Heart left ventricle (tissue), 16 donors: ENCODE measurements at places on chromosomes 3 and 15.
A peak's percentile ranks its signal among the peaks of the same experiment; 100 is the strongest.

GRCh38 chr3:13618836-13619235, 69.9 kb downstream of the FBLN2 start:
- DNase-seq: no peak

- DNase-seq: no peak
Measured at GRCh38 chr3:2517500-2518172, 419.0 kb downstream of the CNTN4 start.

GRCh38 chr15:48614051-48614450, 31.5 kb downstream of the FBN1 start:
- DNase-seq: no peak

GRCh38 chr15:33204087-33204486, 9.6 kb upstream of the FMN1 start:
- no peak for DNase-seq

DNA sequence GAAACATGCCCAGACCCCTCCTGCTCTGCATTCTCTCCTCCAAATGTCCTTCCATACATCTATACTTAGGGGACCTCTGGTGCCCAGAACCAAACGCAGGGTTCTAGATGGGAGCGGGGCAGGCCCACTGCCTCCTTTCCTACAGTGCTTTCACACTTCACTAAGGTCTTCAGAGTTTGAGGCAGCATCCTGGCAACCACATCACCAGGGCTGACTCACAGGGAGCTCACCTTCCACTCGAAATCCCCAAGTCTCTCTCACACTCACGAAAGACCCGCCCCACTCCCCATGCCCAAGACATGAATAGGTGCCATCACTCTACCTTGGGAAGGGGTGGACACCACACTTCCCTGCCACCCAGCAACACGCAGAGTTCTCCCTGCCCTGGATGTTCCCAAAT, 18.9 kb downstream of the HOMER2 start:
- DNase-seq: no peak

- no peak for DNase-seq
Measured at GRCh38 chr3:115292131-115292530, 145.0 kb upstream of the ZBTB20 start.

DNA sequence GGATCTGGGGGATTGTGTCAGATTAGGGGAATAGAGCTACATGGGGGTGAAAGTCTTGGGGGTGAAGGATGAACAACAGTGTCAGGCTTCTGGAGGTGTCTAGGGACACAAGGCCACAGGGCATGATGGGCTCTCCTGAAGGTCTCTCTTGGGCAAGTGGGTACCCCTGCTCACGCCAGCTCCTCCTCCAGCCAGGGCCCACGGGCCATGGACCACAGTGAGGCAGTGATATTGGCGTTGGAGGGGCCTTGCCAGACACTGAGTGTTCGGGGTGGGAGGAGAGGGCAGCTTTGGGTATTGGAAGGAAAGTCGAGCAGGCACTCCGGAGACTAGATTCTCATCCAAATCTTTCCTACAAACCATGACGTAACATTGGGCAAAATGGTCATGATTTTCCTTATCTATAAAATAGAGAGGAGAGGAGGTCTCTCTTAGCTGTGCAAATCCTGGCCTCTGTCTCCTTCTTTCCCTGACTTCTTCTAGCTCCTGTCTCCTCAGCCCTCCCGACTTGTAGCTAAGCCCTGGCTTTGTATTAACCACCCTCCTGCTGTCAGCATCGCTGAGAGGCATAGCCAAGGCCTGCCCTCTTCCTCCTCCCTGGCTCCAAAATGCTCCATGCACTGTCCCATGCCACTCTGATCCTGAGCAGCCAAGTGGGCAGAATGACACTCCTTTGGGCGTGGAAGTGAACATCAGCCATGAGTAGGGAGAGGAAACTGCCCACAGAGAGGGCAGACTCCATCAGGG, 24.0 kb upstream of the SRP14 start:
- DNase-seq: no peak

DNA sequence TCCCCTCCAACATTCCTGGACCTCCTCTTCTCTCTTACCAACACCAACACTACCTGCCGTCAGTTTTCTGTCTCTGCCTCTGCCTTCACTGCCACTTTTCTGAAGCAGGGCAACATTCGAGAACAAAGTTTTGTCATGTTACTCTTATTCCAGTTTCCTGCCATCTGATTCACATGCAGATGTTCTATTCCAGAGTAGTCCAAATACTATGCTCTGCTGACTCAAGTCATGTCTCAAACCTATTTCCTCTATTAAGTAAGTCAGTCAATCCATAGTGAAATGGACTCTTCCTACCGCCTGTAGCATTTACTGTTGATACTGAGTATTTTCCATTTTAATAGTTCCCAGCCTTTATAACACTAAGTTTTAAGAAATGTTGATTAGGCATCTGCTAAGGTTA, 43.4 kb downstream of the ESYT3 start:
- DNase-seq: no peak

DNA sequence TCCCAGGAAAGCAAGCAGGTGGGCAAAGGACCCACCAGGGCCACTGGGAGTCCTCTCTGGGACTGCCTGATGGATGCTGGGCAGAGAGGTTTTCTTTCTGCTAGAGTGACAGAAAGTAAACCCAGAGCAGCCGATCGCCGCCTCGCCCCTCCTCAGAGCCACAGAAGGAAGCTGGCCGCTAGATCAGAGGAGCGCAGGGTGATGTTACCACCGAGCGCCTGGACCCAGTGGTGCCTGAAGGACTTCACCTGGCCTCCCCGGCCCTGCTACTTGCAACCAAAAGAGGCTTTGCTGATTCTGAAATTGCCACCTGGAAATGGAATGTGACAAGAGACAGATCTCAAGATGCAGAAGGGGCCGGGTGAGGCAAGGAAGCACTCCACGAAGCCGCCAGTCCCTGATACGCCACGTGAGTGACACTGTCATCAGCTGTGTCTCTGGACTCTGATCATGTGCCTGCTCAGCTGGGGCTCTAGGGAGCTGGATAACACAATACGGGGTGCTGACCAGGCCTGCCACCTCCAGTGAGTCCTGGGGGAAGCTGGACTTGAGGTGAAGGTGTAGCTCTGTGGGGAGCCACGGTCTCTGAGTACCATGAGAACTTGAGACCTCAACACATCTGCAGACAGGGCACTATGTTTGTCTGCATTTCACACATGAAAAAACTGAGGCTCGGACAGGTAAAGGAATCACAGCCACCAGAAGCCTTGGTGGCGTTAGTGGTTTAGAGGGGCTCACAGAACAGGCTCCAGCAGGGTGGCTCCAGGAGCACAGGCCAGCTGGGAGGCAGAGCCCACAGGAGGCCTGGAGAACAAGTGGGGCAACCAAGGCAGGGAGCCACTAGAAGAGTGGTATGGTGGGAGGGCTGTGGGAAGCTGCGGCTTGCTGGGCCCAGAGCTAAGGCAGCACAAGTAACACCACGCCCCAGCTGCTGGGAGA, 137.9 kb upstream of the PRR20G start:
- no peak for DNase-seq

DNA sequence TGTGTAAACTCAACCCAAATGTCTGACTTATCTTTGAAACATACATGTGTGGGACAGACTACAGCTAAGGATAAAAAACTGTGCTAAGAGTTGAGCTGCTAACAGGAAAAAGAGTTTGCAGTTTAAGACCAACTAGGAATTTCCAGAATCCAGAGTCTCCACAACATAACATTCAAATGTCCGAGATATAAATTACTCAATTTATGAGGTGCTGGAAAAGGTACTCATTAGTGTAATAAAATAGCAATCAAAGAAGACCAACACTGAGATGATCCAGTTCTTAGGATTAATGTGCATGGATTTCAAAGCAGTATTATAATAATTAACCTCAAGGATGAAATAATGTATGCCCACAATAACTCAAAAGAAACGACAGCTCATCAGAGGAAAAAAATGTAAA, 426.5 kb upstream of the KCNMB2 start:
- DNase-seq: no peak

DNA sequence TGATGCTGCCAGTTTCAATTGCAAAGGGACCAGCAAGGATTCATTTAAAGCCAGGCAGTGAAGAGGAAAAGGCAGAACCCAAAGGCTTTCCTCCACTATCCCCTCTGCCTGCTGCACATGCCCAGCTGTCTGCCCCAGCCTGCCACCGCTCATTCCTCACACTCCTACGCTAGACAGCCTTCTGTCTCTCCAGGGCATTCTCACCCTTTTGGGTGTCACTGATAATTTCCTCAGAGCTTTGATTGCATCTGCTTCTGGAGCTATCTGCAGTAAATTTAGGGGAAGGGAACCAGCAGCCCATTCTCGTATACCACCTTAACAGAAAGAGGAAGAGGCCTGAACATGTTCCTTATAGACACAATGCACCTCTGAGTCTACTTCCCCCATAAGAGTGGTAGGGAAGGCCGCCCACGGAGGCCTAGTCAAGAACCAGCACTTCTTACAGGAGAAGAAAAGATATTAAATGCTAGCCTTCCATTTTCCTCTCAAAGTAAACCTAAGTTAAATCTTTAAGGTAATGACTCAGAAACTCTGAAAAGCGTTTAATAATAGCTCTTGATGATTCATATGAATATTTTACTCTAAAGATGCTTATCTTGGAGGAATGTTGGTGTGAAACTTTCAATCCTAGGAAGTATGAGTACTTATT, 20.9 kb downstream of the NUDT16 start:
- no peak for DNase-seq

DNA sequence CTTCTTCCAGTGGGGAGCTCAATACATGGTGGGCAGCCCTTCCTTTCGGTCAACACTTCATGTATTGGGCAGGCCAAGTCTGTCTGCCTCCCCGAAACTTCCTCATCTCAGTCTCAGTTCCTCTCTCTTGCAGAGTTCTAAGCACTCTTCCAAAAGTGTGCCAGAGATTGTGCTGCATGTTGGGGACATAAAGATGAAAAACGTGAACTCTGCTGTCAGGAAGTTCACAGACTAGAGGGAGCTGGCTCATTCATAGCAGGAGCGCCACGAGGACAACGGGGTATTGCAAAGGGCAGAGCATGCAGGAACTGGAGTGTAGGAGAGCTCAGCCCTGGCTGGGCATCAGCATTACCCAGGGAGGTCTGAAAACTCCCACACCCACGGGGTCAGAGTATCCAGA, 15.3 kb upstream of the EPHB3 start:
- peak; percentile 55 for DNase-seq

GRCh38 chr15:27222479-27222878, 251.5 kb downstream of the GABRG3 start:
- no peak for DNase-seq

GRCh38 chr15:66004618-66005262, 135.4 kb downstream of the RAB11A start:
- no peak for DNase-seq

GRCh38 chr3:171150945-171151344, 124.4 kb upstream of the SLC2A2 start:
- DNase-seq: no peak

- DNase-seq: no peak
Measured at GRCh38 chr3:9168241-9168741, 81.2 kb downstream of the SRGAP3 start.

DNA sequence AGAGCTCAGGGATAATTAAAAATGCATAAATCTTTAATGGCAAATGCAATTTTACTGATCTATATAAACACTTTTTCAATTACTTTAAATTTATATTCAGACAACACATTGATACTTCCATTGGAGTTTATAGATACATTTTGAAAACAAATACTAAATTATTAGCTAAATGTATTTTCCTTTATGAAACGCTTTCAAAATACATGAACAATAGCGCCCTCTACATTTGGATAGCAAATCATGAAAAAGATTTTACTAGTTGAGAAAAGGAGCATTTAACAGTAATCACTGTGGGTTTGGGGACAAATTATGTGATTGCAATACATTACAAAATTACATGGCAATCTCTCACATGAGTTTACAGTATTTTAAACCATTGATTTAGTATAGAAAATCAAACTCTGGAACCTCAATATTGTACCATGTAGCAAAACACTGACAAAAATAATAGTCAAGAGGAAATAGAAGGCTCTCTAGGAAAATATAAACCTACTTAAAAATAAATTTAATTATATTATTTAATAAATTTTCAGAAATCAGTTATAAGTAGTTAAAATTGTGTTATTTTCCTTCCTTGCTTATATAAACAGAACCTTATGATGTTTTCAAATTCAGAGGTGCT, 207.9 kb downstream of the ZIC1 start:
- DNase-seq: no peak

DNA sequence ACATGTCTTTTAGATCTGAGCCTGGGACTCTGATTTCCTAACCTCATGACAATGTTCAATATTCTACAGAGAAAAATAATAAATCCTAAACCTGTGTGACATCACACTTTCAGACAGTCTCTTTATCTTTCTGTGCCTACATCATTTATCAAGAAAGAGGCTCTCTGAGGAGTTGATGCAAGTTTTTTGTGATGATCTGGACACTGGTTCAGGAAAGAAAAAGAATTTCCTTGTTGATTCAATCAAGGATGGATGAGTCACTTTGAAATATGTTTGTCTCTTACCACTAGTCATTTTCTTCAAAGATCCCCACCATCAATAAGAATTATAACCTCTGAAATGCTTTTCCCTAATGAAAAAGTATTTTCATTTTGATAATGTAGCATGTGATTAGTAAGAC, 404.6 kb downstream of the WDR72 start:
- no peak for DNase-seq

GRCh38 chr15:41022487-41023090, 69.3 kb downstream of the CHAC1 start:
- DNase-seq: no peak

- DNase-seq: no peak
Measured at GRCh38 chr3:37098884-37099283, 75.5 kb downstream of the LRRFIP2 start.

GRCh38 chr3:43148033-43148432, 42.2 kb upstream of the POMGNT2 start:
- no peak for DNase-seq

DNA sequence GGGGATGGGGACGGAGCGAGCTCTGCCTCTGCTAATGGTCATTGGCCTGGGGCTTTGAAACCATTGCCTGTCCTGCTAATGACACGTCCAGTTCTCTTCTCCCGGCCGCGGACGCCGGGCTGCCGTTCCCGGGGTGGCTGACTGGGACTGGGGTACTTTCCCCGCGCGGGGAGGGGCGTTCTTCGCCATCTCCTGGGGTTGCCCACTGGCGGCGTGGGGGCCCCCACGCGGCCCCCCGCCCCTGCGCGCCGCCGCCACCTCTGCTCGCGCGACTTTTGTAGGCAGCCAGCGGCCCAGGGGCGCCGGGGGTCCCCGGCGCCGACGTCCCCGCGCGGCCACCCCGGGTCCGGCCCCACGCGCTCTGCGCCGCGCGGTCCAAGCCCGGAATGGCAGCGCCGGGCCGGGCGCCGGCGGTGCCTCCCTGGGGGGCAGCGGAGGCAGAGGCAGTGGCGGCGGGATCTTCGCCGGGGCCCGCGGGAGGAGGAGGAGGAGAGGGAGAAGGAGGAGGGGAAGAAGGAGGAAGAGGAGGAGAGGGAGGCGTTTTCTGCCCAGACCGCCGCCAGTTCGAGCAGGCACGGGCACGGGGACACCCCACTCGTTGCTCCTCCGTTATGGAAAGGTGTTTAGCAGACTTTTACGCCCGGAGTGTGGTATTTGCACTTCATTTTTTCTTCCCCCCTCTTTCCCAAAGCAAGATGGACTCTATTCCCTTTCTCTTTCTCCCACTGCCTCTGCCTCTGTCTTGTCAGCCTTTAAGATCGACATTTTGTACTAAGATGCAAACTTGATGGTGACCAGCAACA, 2.3 kb downstream of the BBX start:
- DNase-seq: peak; percentile 61

GRCh38 chr15:89364341-89364740, 29.7 kb upstream of the POLG start:
- peak; percentile 45 for DNase-seq
